Stimulated activated CD8-positive, alpha-beta memory T cell treated with anti-CD3 and anti-CD28 coated beads, Interleukin-4, amount 100 ng/mL, for 48 hours (primary cell): ENCODE measurements at places on chromosomes 3 and 15.
A peak's percentile ranks its signal among the peaks of the same experiment; 100 is the strongest.

GRCh38 chr15:41955807-41956525 is 16.4 kb downstream of the EHD4 start:
- peak; percentile 3 for DNase-seq

- no peak for DNase-seq
These were observed 166.9 kb downstream of the UACA start for GRCh38 chr15:70596354-70597055.

- no peak for DNase-seq
These were observed 114.3 kb upstream of the UBE2E1 start for GRCh38 chr3:23691357-23691895.

GRCh38 chr15:64166102-64166890 is 3.5 kb upstream of the PPIB start:
- no peak for DNase-seq

- no peak for DNase-seq
These were observed 139.7 kb upstream of the HES1 start for GRCh38 chr3:193996221-193996620.

DNA sequence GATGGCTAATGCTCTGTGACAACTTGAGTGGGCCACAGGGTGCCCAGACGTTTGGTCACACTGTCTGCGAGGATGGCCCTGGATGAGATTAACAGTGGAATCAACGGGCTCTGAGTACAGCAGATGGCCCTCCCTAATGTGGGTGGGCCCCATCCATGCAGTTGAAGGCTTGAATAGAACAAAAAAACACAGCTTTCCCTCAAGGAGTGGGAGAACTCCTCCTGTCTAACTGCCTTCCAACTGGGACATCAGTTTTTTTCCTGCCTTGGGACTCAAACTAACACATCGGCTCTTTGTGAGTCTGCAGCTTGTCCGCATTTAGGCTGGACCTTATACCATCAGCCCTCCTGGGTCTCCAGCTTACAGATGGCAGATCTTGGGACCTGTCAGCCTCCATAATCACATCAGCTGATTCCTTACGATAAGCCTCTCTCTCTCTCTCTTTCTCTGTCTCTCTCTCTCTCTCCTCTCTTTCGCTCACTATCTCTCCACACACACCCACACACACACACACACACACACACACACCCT is 20.8 kb downstream of the FAM174B start:
- no peak for DNase-seq

GRCh38 chr3:152204218-152204617 is 64.5 kb upstream of the MBNL1 start:
- DNase-seq, result no peak

DNA sequence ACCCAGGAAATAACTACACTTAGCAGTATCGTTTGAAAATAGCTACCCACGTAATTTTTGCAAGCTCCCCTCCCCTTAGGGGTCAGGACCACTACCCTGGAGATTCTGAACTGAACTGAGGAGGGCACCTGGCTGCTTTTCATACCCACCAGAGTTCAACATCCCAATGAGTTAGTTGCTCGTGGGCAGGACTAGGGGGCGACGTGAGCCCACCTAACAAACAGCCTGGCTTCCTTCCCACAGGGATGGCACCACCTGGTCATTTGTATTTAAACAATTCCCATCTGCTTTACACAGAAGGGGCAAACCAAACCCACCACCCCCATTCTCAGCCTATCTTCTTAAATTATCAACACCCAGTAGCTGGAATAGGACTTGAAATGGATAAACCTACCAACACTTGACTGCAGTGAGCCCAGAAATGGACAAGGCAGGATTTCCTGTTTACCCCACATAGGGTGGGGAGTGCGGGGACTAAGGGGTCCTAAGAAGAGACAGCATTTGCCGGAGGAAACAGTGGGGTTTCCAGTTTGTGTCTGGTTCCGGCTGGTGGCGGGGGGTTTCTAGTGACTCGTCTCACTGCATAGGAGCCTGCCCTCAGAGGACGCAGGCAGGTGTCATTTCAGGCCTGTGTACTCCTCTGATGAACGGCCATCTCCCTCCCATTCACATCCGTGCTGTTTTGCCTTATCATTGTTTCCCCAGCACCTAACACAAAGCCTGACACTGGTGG is 11.6 kb upstream of the VGLL4 start:
- peak; percentile 31 for DNase-seq

- DNase-seq, result no peak
These were observed 52.5 kb upstream of the C15orf61 start for GRCh38 chr15:67468416-67468815.

DNA sequence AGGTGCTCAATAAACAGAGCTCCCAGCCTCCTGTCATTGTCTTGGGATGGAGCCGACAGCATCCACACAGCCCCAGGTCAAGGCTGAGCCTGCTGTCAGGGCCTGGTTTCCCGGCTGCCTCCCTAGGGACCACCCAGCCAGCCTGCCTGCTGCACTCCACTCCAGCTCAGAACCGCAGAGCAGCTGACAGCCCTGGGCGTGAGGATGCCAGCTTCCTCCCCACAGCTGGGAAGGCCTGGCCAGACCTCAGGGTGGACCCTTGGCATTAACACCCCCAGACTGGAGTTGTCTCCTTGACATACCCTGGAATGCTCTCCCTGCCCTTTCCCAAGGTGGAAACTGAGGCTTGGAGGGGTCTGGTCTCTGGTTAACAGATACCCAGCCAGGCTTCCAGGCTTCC is 112.0 kb downstream of the WNT7A start:
- no peak for DNase-seq

DNA sequence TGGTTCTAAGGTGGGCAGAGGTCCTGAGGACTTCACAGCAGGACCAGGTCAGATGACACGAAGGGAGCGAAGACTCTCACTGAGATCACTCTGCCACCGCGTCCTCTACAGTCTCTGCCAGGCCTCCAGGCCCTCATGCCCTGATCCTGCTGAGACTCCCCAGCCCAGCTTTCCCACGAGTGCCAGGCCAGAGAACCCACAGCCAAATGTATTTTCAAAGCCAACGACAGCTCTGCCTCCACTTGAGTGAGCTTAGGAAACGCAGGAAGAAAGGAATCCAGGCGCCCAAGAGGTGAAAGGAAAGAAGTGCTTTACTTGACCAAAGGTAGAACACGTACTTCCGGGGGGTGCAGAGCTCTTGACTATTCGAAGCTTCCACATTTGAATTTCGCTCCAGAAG is 275.0 kb downstream of the XXYLT1 start:
- DNase-seq, result no peak

DNA sequence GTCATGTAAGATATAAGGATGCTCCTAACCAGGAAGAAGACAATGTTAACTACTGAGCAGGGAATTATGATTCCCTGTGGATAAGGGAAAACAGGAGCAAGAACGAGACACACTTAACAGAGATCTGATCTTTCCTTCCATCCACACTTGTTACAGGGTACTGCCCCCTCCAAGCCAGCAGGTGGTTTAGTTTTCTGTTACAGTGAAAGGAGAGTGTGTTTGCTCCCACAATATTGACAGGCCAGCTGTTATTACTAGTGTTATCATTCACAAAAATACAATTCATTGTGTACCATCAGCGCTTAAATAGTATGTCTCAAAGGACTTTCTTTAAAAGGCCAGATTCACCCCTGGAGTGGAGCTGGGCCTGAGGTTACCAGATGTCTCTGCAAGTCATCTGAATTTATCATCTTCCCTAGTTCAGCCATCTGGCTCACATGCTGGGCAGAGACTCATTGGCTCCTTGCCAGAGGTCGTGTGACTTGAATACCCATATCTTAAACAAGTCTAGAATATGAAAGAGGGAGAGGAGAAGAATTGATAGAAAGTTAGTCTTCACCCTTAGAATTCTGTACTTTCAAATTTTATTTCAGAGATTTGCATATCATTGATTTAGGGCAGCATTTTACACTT is 16.8 kb upstream of the FMN1 start:
- no peak for DNase-seq

DNA sequence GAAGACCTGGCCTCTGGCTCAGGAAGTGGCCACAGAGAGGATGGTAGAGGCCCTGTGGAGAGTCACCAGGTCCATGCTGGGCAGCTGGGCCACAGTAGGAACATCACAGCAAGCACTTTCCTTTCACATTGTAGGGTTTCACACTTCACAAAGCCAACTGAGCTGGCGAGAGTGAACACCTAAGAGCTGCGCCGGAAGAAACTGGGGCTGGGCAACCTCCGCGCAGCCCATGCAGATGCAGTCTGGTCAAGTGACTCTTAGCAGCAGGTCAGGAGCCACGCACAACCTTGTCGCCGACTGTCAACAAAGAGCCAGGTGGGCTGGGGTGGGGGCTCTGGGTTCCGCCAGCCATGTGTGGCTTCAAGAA is 15.3 kb upstream of the SHISA5 start:
- DNase-seq, result no peak

DNA sequence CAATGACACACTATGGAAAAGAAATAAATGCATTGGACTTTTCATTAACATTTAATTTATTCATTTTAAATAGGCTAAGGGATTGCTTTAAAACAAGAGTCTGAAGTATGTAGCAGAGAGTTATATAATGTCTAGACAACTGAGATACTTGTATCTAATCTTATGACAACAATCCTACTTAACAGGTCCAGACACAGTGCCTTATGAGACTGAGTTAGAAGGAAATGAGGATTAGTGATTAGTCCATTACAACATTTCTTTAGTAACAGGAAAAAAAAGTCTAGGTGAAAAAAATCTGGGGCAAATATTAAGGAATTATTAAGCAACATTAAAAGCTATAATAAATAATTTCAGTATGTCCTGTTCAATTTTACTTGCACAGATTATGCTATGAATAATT is 140.6 kb downstream of the MEIS2 start:
- no peak for DNase-seq

GRCh38 chr3:136577791-136578190 is 174.4 kb downstream of the STAG1 start:
- DNase-seq, result no peak

DNA sequence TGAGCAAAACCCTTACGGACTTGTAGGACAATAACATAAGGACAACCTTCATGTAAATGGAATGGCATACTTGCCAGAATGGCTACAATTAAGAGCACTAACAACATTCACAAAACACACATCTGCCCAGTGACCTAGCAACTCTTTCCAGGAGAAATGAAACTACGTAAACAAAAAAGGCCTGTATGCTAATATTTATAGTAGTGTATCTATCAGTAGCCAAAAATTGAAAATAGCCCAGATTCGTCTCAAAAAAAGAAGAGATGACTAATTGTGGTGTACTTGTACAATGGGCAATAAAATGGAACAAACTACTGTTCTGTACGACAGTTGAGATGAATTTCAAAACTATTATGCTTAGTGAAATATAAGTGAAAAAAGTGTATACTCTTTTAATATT is 38.4 kb downstream of the CMC1 start:
- DNase-seq, result no peak

- DNase-seq, result no peak
These were observed 57.3 kb upstream of the OSTN start for GRCh38 chr3:191141728-191142127.

- DNase-seq, result no peak
These were observed 430.2 kb downstream of the LPP start for GRCh38 chr3:188584162-188584529.

GRCh38 chr15:27977696-27978095 is 121.4 kb downstream of the OCA2 start:
- no peak for DNase-seq

DNA sequence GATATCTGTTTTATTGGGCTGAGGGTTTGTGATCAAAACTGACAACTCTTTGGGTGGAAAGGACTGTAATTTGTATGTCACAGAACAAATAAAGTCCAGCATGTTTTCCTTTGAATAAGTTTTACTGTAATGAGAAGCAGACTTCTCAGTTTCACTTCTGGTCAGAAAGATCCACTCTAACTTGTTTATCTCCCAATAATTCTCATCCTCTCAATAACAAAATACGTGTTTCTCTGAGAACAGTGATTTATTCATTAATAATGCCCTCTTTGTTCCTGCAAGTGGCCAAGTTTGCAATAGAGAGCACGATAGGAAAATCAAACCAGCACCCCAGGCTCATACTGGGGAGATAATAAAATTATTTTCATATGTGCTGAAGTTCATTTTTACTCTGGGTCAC is 190.6 kb downstream of the CNTN3 start:
- DNase-seq, result no peak

GRCh38 chr3:102374863-102375634 is 59.8 kb upstream of the ZPLD1 start:
- DNase-seq, result no peak

DNA sequence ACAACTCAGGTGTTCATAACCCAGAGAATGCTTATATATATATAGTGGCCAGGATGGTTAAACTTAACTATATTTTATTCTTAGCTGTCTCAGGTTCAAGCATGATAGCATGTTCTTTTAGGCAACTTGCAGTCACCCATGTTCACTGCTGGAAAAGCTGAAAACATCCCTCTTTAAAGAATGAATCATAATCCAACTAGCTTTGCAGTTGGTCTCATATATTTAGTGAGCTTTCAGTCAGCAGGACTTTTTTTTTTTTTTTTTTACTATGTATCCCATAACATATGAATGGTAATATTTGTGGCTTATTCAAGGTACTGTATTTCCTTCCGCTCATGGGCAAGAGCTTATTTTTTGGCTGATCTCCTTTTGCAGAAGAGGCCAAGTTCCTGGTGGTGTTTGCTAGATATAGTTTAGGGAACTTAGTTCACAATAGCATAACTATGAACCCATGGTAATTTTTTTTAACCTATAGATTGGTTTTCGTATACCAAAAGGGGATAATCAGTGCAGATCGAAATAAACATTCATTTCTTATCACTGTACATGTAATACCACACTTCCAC is 77.6 kb downstream of the CMSS1 start:
- DNase-seq, result no peak

- DNase-seq, result no peak
These were observed 350.5 kb downstream of the LRTM1 start for GRCh38 chr3:54577313-54577712.

GRCh38 chr3:71428841-71429596 is 154.5 kb downstream of the FOXP1 start:
- DNase-seq, result peak; percentile 30

GRCh38 chr3:46400000-46400734 is 6.7 kb downstream of the CCR5AS start:
- DNase-seq, result no peak

- DNase-seq, result no peak
These were observed 1233.9 kb upstream of the ALCAM start for GRCh38 chr3:104132566-104133403.

GRCh38 chr3:169305460-169305859 is 358.1 kb downstream of the MECOM start:
- no peak for DNase-seq

GRCh38 chr3:29700256-29700655 is 419.4 kb downstream of the RBMS3 start:
- no peak for DNase-seq

- no peak for DNase-seq
These were observed 45.8 kb downstream of the ZNF710 start for GRCh38 chr15:90046911-90047392.

- no peak for DNase-seq
These were observed 41.7 kb upstream of the B3GNT5 start for GRCh38 chr3:183211352-183211751.

- no peak for DNase-seq
These were observed 4.6 kb upstream of the ANKRD63 start for GRCh38 chr15:40287505-40287904.

- no peak for DNase-seq
These were observed 6.5 kb downstream of the OR5K4 start for GRCh38 chr3:98359993-98360675.

GRCh38 chr3:78163379-78163778 is 1123.5 kb downstream of the ROBO2 start:
- DNase-seq, result no peak

- no peak for DNase-seq
These were observed 29.2 kb downstream of the PDHB start for GRCh38 chr3:58404396-58404795.
